ENCODE measurements at places on chromosomes 5 and 9.

DNA sequence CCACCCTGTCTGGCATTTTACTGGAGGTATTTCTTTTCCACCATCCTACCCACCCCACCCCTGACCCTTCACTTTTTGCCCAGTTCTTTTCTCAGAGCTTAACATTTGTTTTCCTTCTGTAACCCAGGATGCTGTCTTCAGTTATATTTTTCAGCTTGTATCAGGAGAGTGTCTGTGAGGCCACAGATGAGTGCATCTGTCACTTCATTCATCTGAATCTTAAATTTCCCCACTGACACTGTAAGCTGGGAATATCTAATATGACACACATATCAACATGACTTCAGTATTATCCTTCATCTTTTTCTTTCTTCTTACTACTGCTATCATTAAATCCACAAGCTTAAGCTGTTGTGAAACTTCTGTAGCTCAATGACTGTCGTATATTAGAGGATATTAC lies 4.9 kb downstream of the MARCHF3 start:
- no peak for DNase-seq

GRCh38 chr5:54748527-54748926 lies 231.0 kb downstream of the SNX18 start:
- DNase-seq = no peak

DNA sequence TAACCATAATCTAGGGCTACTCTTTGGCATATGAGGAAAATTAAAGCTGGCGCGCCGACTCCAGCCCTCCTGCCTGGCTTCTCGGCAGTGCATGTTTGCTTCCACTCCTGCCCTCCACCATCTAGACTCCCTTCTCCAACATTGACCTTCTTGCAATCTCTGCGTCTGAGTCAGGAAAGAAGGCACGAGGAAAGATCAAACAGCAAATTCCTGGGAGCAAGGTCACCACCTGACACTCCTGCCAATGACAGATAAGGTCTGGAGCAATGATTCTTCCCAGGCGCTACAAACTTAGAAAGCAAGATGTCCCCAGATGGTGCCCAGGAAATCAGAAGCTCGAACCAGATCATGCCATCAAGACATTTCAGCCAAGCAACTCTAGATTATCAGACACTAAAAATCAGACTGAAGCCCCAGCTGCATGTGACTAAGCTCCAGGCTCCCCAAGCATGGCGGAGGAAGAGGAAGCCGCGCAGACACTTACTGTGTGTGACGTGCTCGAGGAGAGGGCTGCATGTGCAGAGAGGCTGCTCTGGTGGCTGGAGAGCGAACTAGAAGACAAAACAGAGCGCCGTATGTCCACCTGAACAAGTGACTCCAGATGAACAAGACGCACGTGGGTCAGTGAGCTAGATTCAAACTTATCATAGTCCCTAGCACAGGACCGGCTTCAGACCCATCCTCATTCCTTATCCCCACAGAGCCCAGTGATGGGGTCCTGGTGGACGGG lies 115.3 kb downstream of the UBE2R2 start:
- DNase-seq = no peak

- no peak for DNase-seq
Measured at GRCh38 chr9:90219548-90220118, 423.0 kb downstream of the DIRAS2 start.

GRCh38 chr5:135966165-135966564 lies 11.4 kb upstream of the LECT2 start:
- DNase-seq = no peak

- no peak for DNase-seq
Measured at GRCh38 chr5:144318011-144318410, 147.3 kb downstream of the KCTD16 start.

- no peak for DNase-seq
Measured at GRCh38 chr9:36716496-36716895, 143.8 kb downstream of the MELK start.

DNA sequence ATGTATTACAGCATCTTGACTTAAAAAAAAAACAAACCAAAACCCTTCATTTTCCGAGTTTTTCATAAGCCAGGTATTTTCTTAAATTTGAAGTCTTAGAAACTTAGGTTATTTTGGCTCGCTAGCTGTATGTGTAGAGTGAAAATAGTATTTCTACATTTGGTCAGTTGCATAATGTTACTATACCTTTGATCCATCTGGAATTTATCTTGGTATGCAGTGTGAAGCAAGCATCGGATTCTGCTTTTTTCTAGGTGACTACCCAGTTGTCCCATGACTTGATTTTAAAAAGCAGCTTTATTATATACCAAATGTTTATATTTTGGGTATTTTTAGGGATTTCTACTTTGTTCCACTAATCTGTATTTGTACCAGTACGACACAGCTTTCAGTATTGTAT lies 27.7 kb downstream of the UBAP1 start:
- DNase-seq = no peak

- no peak for DNase-seq
Measured at GRCh38 chr5:136809382-136809781, 444.0 kb upstream of the TRPC7 start.

- DNase-seq = no peak
Measured at GRCh38 chr9:97682242-97682641, 14.9 kb downstream of the XPA start.

GRCh38 chr9:133264235-133264764 lies 10.7 kb downstream of the ABO start:
- no peak for DNase-seq

- DNase-seq = no peak
Measured at GRCh38 chr5:178162481-178162880, 8.8 kb upstream of the NHP2 start.

DNA sequence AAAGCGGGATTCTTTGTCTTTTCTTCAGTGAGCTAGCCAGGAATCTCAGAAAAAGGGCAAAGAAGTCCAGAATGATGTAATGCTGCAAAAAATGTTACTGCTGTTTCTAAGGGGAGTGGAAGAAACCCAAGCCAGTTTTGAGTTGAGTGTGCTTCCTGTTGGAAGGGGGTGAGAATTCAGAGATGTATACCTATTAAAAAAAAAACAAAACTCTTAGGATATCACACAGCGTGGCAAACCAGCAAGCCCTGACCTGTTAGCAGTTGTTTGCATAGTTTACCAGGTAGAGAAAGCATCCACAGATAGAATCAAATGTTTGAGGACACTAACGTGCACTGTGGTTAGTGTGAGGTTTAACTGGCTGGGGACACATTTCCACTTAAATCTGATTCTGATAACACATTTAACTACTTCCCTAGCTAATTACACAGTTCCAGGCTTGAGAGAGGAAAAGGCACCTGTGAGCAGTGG lies 11.4 kb downstream of the BASP1 start:
- DNase-seq = peak; percentile 91

GRCh38 chr9:29150606-29151005 lies 1577.3 kb upstream of the C9orf72 start:
- DNase-seq = no peak

- DNase-seq = no peak
Measured at GRCh38 chr9:106771608-106772007, 91.4 kb upstream of the ZNF462 start.

GRCh38 chr5:74361406-74362358 lies 278.8 kb downstream of the ENC1 start:
- DNase-seq = no peak

GRCh38 chr5:90182726-90183125 lies 226.8 kb downstream of the CETN3 start:
- no peak for DNase-seq

GRCh38 chr5:6158974-6159831 lies 219.1 kb downstream of the MED10 start:
- DNase-seq = peak; percentile 70

GRCh38 chr5:178770621-178771020 lies 40.2 kb upstream of the ZNF354A start:
- no peak for DNase-seq

- DNase-seq = no peak
Measured at GRCh38 chr5:57703721-57704120, 221.1 kb upstream of the ACTBL2 start.

DNA sequence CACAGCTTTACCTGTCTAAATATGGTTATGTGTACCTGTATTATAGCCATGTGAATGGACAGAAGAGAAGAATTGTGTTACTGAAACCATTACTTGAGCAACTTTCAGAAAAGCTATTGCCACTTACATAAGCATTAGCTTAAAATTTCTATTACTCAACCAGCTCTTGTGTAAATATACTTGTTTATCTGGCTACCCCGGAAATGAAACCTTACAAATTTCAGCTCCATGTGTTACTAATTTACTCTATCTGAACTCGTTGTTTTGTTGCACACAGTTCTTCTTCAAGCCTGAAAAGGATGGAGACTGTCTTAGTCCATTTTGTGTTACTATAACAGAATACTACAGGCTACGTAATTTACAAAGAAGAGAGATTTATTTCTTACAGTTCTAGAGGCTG lies 22.5 kb upstream of the ADAMTSL1 start:
- no peak for DNase-seq

DNA sequence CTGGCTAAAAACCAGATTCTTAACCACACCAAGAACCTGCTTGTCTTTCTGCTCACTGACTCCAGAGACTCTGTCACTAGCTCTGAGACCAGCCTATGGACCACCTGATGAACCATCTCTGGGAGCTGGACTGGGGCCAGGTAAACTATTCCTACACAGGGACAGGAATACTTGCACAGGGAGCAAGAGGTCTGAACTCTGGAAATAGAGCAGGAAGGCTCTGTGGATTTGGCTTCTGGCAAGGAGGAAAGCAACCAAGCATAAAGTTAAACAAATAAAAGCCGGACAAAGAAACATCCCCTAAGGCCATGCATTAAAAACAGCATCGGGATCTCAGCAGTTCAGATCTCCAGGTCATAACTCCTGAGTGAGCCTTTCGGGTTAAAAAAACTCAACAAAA lies 5.6 kb upstream of the SPARC start:
- no peak for DNase-seq

- no peak for DNase-seq
Measured at GRCh38 chr5:116900793-116901192, 326.2 kb upstream of the SEMA6A start.

DNA sequence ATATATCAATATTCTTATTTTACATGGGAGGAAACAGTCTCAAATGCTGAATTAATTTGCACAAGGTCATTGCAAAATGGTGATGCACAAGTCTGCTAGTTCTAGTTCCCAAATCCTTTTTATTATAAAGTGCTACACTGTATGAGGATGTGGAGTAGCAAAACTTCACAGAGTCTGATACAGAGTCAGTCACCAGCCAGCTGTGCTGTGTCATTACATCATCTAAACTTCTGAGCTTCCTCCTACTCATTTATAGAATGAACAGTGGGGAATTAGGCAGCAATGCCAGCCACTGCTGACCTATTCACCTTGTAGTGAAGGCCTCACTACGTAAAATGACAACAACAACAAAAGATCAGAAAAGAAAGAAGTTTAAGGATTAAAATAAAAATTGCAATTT lies 357.8 kb downstream of the TMEM167A start:
- no peak for DNase-seq
